ENCODE measurements at places on chromosomes 3 and 15.
A peak's percentile ranks its signal among the peaks of the same experiment; 100 is the strongest.

- DNase-seq, result no peak
Measured at GRCh38 chr15:55379095-55379494, 29.1 kb downstream of the CCPG1 start.

DNA sequence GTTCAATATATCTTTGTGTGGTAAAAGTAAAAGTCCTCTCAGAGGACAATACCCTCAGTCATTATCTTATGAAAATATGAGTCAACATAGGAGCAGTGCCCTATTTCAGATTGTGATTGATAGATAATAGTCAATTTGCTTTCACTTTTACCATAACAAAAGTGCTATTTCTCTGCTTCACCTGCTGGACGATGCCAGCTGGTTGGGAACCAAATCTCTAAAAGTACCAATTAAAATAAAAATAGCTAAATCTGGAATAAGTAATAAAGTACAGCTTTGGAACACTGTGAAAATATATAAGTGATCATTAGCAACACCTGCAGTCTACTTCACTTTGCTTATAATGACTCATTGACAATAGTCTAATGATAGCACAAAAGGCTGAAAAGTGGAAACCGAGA is 390.3 kb upstream of the AGTR1 start:
- no peak for DNase-seq

- no peak for DNase-seq
Measured at GRCh38 chr3:57130571-57131209, 34.5 kb downstream of the IL17RD start.

- no peak for DNase-seq
Measured at GRCh38 chr3:155325263-155325835, 31.9 kb upstream of the STRIT1 start.

DNA sequence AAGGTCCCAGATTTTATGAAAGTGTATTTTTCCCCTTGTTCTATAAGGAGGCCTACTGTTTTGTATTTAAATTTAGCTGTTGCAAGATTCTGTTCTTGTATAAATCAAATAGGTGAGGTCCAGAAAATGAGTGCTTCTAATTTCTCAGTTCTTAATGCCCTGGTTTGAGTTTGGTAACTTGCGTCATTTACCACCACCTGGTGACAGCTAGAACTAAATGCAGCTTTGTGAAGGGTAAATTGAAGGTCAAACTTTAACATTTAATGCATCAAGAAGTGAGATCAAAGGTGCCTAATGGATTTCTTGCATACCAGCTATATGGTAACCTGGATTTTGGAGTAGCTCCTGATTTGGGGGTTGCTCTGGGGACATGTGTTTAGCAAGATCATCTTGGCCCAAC is 50.7 kb upstream of the POLR2M start:
- no peak for DNase-seq

- DNase-seq, result no peak
Measured at GRCh38 chr3:119145128-119145499, 851 bp upstream of the TEX55 start.

DNA sequence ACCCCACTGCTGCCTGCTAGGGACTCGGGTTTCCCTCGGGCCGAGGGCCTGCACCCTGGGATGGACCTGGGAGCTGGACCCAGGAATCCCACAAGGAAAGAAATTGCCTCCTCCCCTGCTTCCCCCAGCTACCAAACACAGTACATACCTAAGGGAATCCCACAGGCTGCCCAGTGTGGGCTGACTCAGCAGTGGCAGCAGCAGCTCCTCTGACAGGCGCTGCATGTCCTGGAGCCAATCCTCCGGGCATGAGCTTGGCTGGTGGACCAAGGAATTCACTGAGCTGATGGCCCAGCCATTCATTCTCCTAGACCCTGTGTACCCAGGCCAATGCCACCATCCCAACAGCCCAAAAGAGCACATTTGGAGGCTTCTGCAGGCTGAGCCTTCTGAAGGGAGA is 9.5 kb upstream of the LTK start:
- no peak for DNase-seq

DNA sequence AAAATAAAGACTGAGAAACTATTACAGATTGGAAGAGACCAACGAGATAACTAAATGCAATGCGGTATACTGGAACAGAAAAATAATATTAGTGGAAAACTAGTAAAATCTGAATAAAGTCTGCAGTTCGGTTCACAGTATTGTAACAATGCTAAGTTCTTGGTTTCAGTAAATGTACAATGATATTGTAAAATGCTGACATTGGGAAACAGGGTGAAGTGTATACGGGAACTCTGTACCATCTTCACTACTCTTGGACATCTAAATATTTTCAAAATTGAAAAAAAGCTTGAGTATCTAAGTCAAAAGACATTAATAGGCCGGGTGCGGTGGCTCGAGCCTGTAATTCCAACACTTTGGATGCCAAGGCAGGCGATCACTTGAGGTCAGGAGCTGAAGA is 120.9 kb upstream of the KCNMB2 start:
- DNase-seq, result no peak

GRCh38 chr3:128320551-128321340 is 145.9 kb downstream of the DNAJB8 start:
- no peak for DNase-seq

DNA sequence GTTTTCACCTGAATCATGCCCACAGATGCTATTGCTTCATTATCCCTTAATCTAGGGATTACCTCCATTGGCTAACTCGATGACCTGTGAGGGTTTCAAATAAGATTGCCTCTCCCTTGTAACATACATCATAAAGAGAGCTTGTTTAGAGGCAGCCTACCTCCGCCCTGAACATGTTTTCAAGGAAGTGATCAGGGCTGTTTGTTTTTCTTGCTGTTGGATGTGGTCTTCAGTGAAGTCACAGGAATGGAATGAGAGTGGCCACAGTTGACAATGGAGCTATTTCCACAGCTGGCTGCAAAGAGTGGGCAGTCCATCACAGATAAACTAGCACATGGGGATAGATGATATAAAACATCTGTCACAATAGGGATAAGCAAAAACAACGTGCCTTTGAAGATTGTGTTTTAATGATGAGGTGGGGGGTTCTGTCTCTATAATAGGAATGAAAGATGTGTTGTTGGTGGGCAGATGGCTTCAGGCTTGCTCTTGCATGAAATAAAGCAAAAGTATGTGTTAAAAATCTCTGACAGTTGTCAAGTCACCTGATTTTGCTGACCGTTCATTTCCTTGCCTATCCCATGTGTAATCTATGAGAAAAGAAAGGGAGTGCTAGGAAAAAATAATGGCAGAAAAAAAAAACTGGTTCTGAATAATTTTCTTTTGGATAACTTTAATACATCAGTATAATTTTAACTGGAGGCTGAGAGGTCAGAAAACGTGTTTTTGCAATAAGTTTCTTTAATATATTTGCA is 642.3 kb downstream of the RBMS3 start:
- no peak for DNase-seq

DNA sequence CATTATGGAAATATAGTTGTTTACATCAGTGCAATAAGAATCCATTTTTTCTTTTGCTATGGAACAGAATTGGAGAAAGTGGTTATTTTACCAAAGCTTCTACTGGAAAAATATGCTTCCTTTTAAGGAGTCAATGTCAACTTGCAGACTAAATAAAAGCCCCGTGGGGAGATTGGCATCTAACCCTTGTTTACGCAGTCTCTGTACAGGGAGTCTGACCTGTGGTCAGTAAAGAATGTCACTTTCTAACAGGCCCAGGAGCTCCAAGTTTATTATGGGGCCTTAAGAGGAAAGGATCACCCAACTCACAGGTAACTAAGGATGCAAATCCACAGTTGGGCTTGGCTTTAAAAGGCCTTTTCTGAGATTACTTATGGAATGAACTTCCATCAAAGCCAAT is 1751.2 kb downstream of the SI start:
- DNase-seq, result no peak

DNA sequence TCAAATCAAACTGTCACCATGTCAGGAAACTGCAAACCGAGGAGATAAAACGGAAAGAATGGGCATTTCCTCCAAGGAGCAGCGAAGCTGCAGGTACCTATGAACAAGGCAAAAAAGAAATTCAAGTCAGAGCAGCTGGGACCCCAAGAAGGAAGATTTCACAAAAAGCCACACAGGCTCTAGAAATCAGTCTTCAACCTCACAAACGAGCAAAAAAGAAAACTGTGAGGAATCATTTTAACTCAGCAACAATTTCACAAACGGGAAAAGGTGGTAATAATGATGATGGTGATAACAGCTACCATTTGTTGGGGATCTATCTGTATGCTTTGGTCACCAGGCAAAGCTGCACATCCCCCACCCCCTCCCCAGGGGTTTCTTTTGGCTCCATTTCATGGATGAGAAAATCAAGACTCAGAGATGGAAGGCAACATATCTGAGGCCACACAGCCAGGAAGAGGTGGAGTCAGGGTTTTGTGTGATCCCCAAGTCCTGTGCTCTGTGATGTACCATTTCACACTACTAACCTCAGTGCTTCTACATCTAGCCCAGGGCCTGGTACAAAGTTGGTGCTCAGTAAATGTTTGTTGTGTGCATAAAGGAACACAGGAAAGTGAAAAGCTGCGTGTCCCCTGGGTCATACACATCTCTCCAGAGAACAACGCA is 109.9 kb downstream of the IQSEC1 start:
- peak; percentile 9 for DNase-seq

DNA sequence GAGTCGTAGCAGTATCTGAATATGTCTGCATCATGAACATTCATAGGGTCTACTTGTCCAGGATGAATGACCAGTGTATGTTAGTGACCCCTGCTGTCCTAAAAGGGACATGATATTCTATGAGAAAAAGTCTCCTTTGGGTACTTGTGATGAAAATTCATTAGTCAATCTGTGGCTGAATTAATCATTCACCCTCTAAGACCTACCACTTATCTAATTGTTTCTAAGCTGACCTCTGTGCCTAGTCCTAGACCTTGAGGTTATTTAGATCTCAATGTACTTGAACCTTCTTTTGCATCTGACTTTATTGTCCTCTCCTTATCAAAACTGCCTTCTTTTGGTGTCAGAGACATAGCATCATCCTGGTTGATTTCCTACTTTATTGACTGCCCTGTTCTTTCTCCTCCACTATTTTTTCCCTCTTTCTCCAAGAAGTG is 799.3 kb downstream of the DIPK2A start:
- no peak for DNase-seq

GRCh38 chr3:186118692-186119091 is 9.8 kb upstream of the ETV5 start:
- no peak for DNase-seq

All from stimulated activated CD4-positive, alpha-beta T cell treated with anti-CD3 and anti-CD28 coated beads, Interleukin-12 subunit alpha, Interleukin-12 subunit beta, amount 100 ng/mL, for 48 hours (primary cell).